ENCODE measurements at places on chromosomes 5 and 9.
A peak's percentile ranks its signal among the peaks of the same experiment; 100 is the strongest.

GRCh38 chr9:87545858-87546257, 48.2 kb downstream of the DAPK1 start:
- DNase-seq: no peak

- no peak for DNase-seq
Observed at GRCh38 chr9:111298731-111299598, 31.1 kb downstream of the OR2K2 start.

DNA sequence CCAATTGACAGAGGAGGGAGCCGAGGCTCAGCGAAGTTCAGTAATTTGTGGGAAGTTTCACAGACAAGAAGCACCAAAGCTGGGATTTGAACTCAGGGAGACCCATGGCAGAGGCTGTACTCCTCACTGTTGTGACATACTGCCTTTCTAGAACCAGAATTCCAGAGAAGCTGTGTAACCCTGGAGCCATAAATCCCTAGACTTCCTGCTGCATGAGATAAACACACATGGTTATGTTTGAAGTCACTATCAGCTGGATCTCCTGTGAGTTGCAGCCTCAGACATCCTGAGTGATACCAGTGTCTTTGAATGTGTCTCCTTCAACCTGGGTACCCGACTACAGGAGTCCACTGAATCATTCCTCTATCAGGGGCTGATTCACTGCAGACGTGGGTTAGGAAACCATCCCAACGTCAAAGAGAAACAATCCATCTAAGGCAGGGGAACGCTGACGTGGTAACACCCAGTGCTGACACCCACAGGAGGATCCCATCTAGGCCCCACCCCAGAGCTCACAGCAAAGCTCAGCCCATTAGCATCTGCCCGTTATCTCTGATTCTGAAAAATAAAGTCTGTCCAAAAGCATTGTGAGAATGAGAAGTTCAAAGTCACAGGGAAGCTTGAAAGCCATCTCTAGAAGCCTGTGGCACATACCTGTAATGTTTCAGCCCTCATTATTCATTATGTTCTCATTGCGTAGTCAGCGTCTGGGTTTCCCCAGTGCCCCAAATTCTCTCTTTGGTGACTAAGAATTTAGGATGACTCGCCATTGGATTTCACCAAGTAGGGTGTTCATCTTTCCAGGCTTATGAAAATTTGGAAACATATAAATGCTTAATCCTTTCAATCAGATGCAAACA, 36.3 kb upstream of the BASP1 start:
- peak; percentile 22 for DNase-seq

DNA sequence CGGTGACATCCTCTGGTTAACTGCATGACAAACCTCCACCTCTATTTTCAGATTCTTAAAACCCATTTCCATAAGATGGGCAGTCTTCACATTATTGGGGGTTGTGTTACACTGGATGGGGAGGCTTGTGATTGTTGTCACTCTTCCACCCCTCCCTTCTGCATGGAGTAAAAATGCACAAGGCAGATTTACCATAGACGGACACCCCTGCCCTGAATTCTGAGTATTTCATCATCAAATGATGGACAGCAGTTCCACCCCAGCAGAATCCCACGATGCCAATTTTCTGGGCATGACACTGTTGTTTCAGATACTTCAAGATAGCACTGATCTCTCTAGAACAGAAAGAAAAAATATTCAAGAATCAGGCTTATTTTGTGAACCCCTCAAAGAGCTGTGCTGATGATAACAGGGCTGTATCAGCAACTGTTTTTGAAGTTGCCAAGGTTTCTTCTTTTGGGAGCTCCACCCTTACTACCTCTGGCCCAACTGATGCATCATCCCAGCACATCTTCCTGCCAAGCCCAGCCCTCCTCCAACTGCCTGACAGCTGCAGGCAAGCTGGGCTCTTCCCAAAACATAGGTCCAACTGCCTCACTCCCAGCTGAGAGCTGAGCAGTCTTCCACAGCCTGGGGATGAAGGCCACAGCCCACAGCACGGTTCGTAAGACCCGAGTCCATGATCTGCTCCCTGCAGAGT, 21.4 kb downstream of the CMBL start:
- no peak for DNase-seq

DNA sequence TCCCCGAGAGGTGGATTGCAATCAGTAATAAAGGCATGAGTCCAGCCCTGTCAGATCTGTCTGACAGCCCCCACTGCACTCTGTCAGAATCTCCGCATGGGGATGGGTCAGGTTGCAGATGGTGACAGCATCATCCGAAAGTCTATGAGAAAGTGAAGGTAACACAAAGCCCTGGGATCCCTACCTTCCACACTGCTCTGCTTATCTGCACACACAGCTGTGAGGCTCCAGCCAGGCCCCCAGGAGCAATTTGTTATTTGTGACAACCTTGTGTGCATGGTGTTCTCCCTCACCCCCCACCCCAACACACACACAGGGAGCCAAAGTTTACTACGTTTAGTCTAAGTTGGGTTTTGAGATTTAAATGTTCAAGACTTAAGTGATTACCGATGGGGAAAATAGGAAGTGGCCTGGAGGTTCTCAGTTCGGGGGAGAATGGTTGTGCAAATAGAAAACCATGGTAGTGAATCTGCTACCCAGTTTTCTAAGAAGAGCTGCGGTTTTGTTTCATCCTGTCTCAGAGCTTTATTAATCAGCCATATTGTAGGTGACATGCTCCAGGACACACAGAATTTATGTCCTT, 92.7 kb downstream of the SV2C start:
- no peak for DNase-seq

GRCh38 chr5:2906302-2907090, 155.0 kb upstream of the IRX2 start:
- DNase-seq: no peak

GRCh38 chr9:13911473-13911872, 402.5 kb downstream of the NFIB start:
- DNase-seq: no peak

DNA sequence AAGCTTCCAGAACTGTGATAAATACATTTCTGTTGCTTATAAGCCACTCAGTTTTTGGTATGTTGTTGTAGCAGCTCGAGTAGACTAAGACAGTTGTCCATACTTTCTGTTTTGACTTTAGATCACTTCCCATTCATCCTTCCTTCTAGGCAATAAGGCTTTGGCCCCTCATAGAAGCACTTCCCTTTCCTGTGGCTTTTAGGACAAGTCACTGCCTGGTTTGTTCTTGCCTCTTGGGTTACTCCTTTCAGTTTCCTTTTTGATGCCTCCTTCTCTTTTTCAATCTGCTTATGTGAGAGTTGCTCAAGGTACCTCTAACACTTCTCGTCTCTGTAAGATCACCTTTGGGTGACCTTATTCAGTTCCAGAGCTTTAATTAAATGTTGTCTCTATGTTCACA, 72.4 kb upstream of the NTRK2 start:
- DNase-seq: no peak

DNA sequence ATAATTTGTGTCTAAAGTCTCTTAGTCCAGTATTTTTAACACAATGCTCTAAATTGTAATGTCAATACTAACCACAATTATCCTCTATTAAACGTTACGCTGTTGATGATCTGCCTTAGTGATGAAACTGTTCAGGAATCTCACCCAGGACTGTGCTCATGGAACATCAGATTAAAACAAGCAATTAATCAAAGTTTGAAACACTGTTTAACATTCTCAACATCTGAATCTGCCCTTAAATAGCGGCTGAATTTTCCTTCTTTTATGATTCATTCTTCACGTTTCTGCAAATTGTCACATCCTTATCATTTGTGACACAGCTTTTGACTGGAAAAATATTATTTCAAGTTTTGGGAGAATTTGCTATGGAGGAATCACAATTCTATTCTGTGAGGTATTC, 113.8 kb downstream of the MARCHF11 start:
- DNase-seq: no peak

DNA sequence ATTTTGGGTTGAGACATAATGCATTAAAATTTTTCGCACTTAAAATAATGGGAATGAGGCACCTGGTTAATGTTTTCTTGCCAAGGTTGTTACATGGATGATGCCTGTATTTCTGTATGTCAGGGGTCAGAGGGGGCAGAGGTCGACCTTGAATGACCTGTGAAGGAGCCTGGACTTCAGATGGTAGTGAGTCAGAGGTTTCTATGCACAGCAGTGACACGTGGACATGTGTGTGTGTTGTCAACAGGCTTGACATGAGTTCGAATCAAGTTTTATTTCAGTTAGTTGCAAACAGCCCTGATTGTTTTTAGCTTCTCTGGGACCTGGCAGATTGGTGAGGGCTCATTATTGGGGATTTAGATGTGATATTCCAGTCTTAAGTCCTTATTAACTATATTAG, 3.6 kb downstream of the IL5 start:
- no peak for DNase-seq

DNA sequence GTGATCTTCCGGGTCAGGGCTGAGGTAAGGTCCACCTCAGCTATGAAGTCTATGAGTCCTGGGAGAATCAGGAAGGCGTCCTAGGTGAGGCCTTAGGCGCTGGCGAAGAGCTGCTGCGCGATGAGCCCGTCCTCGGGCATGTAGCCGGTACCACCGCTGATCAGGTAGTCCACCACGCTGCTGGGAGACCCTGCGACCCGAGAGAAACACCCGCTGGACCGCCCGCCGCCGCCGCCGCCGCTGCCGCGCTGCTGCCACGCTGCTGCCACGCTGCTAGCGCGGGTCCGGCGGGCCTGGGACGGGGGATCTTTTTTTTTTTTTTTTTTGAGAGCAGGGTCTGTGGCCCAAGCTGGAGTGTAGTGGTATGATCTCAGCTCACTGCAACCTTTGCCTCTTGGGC, 8.0 kb upstream of the DCAF12 start:
- no peak for DNase-seq

DNA sequence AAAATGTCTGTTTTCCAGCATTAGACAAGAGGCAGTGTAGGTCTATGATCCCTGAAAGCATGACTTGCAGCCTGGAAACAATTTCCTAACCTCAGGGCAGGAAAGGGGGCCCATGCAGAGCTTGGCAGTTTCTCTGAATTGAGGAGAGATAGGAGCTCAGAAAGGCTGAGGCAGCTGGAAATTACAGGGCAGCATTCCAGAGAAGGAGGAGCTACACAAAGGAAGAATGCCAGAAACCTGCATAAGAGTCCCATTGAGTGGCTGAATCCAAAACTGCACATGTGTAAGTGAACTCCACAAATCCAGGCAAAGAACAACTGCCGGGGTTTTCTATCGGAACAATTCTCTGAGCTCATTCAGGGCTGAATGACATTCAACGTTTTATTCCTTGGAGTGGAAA, 346.8 kb downstream of the PIK3R1 start:
- DNase-seq: no peak

DNA sequence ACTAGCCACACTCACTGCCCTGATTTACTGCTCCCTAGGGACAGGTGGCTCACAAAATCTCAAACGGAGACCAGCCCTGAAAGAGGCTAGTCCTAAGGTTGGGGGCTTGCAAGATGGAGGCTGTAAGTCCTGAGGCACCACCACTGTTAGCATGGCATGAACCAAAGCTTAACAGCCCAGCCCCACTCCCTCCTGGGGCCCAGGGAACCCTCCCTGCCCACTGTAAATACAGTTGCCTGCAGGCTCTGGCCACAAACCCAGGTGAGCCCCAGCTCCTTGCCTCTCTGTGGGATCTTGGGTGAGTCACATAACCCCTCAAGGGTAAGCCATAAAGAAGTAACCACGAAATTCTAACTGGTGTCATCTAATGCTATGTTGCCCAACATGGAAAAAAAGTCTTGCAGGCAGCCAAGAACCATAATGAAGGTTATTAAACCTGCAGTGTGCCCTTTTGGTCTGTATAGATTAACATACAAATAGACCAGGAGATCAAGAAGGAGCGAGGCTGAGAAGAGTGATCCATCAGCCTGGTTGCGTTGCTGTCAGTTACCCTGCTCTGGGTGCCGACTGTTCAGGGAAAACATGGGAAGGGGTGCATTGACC, 1.7 kb upstream of the POMT1 start:
- DNase-seq: peak; percentile 25
